ENCODE measurements at places on chromosomes 7 and 10. TPM values are rescaled to one million over a fixed set of nuclear protein-coding genes. Genes with fewer than 3 reads are reported as not detected.

The PRSS1 gene
- not detected for total RNA-seq

The CPED1 gene
- total RNA-seq = 48.7 TPM

The SYCE1 gene
- total RNA-seq = 0.51 TPM

The CDHR1 gene
- total RNA-seq = 1.3 TPM

The TMEM184A gene
- total RNA-seq = 0.08 TPM

The NUTM2D gene
- 3.0 TPM for total RNA-seq

The NCF1 gene
- 4.0 TPM for total RNA-seq

The LIPK gene
- total RNA-seq = not detected

The FZD1 gene
- total RNA-seq = 23.1 TPM

The PON3 gene
- 0.54 TPM for total RNA-seq

The CPVL gene
- total RNA-seq = 86.9 TPM

The GPR85 gene
- total RNA-seq = 4.6 TPM

The CLRN3 gene
- total RNA-seq = not detected

The C10orf67 gene
- total RNA-seq = 0.35 TPM

The DRGX gene
- total RNA-seq = not detected

The CAV2 gene
- total RNA-seq = 311 TPM

The MYOF gene
- total RNA-seq = 82.5 TPM

The JAKMIP3 gene
- total RNA-seq = 1.5 TPM

The C10orf53 gene
- total RNA-seq = not detected

The SLC13A1 gene
- not detected for total RNA-seq

The PNLIPRP3 gene
- total RNA-seq = not detected

The SFTPA1 gene
- total RNA-seq = 0.19 TPM

The TAS2R4 gene
- total RNA-seq = 0.54 TPM

The INPP5A gene
- total RNA-seq = 121 TPM

The SHH gene
- not detected for total RNA-seq

The CDNF gene
- 2.3 TPM for total RNA-seq

The ITIH5 gene
- total RNA-seq = 8.4 TPM

The EGFR gene
- 7.6 TPM for total RNA-seq
